Left colon (tissue), 2 donors: ENCODE measurements at places on chromosomes 3 and 15. TPM values are rescaled to one million over a fixed set of nuclear protein-coding genes. Genes with fewer than 3 reads are reported as not detected.

The SLC22A14 gene
- not detected for total RNA-seq

The CORO2B gene
- 0.67 TPM for total RNA-seq

The ZMAT3 gene
- 14.2 TPM for total RNA-seq

The PPP1R14D gene
- total RNA-seq, result 153 TPM

The KNG1 gene
- 3.6 TPM for total RNA-seq

The PTH1R gene
- 1.4 TPM for total RNA-seq

The CSPG4 gene
- total RNA-seq, result 2.1 TPM

The MORC1 gene
- total RNA-seq, result not detected

The ILDR1 gene
- total RNA-seq, result 27.6 TPM

The HRG gene
- total RNA-seq, result not detected

The MYO5C gene
- total RNA-seq, result 90.9 TPM

The ANKUB1 gene
- not detected for total RNA-seq

The GOLGA8J gene
- total RNA-seq, result not detected

The CDCP1 gene
- 97.0 TPM for total RNA-seq

The GPR156 gene
- 0.22 TPM for total RNA-seq

The IL17RE gene
- 88.7 TPM for total RNA-seq

The PAK2 gene
- 73.2 TPM for total RNA-seq

The CCDC191 gene
- 4.0 TPM for total RNA-seq

The ANKRD63 gene
- total RNA-seq, result not detected

The CHRNA7 gene
- 11.8 TPM for total RNA-seq

The PRR20G gene
- total RNA-seq, result not detected

The CDC25A gene
- total RNA-seq, result 4.0 TPM

The MESP2 gene
- total RNA-seq, result 1.0 TPM

The SLC6A1 gene
- 0.21 TPM for total RNA-seq

The C15orf61 gene
- 5.5 TPM for total RNA-seq

The NCK1 gene
- 51.5 TPM for total RNA-seq

The RPS17 gene
- 981 TPM for total RNA-seq

The CLRN1 gene
- not detected for total RNA-seq

The PAK6 gene
- total RNA-seq, result 2.5 TPM

The IL17RD gene
- total RNA-seq, result 0.85 TPM

The SST gene
- total RNA-seq, result 27.8 TPM

The DBR1 gene
- total RNA-seq, result 10.8 TPM

The SMCO1 gene
- not detected for total RNA-seq

The TLR9 gene
- total RNA-seq, result not detected

The CPA3 gene
- total RNA-seq, result 1.9 TPM

The CLSTN2 gene
- 2.4 TPM for total RNA-seq

The GPR176 gene
- 1.5 TPM for total RNA-seq

The SKOR1 gene
- total RNA-seq, result 0.47 TPM

The TCF12 gene
- total RNA-seq, result 80.5 TPM

The SAXO2 gene
- 8.5 TPM for total RNA-seq
